ENCODE measurements at places on chromosomes 2 and 18.

GRCh38 chr2:468648-469336, 180.9 kb upstream of the ALKAL2 start:
- no peak for DNase-seq

DNA sequence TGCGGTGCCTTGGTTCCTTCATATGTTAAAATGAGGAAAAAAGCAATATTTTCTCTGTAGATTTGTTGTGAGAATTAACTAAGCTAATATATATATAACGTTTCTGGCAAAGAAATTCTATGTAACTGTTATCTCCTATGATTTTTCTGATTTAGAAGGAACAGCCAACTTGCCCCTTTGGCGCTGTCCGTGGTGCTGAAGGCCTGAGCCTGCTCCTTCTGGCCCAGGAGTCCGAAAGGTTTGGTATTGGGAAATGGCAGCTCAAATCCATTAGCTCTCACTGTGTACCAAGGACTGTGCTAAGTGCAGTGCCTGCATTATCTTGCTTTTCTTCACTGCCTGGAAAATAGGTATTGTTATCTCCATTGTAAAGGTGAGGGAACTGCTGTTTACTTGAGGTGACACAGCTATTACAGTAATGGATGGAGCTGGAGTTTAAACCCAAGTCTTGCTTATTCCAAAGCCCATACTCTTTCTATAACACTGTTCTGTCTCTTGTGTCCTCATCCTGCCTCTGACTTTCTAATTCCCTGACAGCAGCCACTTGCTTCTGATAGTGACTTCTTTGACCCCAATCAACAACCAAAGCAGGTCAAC, 52.2 kb downstream of the C1QL2 start:
- no peak for DNase-seq

GRCh38 chr2:47174733-47175361, 19.7 kb upstream of the STPG4 start:
- DNase-seq: no peak

- DNase-seq: no peak
These were observed 20.7 kb downstream of the PNO1 start for GRCh38 chr2:68178432-68178831.

DNA sequence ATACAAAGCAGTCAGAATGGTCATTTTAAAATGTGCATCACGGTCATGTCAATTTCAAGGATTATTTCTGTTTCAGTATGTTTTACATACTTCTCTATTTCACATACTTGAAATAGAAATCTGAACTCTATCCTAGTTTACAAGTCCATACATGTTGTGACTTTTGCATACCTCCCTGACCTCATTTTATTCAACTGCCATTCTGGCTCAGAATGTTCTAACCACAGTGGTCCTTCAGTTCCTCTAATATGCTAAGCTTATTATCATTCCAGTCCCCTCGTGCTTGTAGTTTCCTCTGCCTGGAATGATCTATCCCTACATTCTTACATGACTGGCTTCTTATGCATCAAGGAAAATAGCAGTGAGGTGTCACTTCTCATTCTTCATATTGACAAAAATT, 295.6 kb downstream of the KIAA1328 start:
- DNase-seq: no peak

- DNase-seq: no peak
These were observed 76.9 kb downstream of the MYT1L start for GRCh38 chr2:2254206-2254605.
